SK-N-SH treated with all-trans-retinoic acid at 6 μM for 48 hours (cell line): ENCODE measurements at places on chromosomes 13 and 19.
A peak's percentile ranks its signal among the peaks of the same experiment; 100 is the strongest.

DNA sequence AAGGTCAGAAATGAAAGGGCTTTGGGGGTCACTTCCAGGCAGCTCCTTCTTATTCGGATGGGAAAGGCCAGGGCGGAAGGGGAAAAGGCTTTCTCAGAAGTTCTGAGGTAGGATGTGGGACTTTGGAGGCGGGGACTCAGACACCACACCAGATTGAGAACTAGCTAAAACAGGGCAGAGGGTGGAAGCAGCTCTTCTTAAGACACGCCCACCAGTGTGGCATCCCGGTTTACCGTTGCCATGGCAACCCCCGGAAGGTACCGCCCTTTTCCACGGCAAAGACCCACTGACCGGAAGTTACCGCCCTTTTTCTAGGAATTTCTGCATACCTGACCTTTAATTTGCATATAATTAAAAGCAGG is 3.8 kb upstream of the LILRA5 start:
- ATAC-seq = no peak

DNA sequence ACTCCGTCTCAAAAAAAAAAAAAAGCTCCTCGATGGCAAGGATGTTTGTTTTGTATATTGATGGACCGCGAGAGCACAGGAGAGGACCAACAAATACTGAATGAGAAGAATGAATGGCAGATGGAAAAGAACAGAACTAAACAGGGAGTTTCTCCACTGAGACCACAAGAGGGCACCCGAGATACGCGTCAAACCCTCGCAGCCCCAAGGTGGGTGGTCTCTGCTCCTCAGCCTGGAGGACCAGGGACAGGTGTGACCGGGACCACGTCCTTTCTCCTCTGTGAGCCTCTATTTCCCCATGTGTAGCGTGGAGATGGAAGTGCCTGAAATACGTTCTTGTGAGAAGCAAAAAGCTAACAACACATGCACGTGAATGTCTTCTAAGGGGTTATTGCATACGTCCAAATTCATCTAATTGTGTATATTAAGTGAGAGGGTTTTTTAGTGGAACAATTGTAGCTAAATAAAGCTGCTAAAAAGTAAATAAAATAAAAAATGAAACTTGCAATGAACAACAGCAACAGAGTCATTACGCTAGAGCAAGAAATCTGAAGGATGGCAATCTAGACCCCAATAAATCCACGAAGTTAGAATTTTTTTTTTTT is 8.3 kb upstream of the CDC42EP5 start:
- peak; percentile 70 for ATAC-seq

DNA sequence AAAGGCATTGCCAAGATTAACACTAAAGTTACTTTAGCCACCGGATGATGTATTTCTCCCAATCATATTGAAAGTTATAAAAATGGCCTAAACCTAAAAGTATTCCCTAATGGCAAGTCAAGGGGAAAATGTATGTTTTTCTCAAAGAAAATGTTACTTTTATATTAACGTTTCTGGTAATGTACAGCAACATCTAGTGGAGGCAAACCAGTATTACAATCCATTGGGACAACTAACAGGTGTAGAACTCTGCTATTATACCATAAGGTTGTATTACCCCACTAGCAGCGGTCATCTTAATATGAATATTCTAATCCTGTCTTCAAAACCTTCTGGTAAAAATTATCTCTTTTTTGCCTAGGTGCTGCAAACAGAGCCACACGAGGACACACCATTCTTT is 69.2 kb downstream of the ZNF100 start:
- ATAC-seq = peak; percentile 47; the same call in 2 of the 3 replicates

GRCh38 chr13:64470751-64471150 is 2759.4 kb downstream of the PCDH9 start:
- ATAC-seq = no peak

- no peak for ATAC-seq
Observed at GRCh38 chr13:41139296-41139966, 6.8 kb upstream of the KBTBD6 start.

GRCh38 chr13:102440259-102440936 is 38.5 kb upstream of the FGF14 start:
- ATAC-seq = no peak

DNA sequence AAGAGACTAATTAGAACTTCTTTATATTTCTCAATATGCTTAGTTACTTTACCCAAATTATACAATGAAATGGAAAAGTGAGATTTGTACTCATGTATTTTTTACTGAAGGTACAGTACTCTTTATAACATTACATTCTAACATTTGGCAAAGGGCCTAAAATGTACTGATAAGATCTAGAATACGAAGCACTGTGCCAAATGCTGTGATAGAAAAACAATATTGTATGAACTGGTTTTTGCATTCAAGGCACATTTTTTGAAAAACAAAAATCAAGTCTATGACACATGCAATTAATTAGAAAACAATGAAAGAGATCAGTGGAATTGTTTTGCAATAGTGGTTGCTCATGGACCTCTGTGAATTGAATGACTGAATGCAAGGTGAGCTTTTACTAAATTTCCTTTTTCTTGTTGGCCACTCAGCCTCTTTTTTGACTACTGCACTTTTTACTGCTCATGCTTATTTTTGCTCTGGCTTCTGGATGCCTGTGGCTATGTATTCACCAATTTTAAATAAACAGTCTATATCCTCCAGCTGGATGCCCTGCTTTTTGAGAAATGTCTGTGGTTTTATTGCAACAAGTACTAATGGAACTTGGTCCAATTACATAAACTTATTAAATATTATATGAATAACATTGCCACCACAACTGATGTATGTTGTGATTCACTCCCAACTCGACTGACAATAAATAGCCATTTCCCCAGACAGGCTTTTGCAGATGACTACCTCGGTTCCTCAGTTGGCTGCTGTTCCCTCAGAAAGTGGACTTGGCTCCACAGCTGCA is 41.4 kb upstream of the OBI1 start:
- no peak for ATAC-seq

- no peak for ATAC-seq
Observed at GRCh38 chr13:102817907-102818306, 19.0 kb downstream of the BIVM start.

GRCh38 chr13:49560270-49561061 is 24.9 kb downstream of the RCBTB1 start:
- ATAC-seq = no peak

- ATAC-seq = no peak
Observed at GRCh38 chr19:19468424-19469050, 46.8 kb downstream of the TSSK6 start.

- peak; percentile 92 for ATAC-seq
Observed at GRCh38 chr13:45393941-45394570, 24.1 kb downstream of the SLC25A30 start.

- ATAC-seq = no peak
Observed at GRCh38 chr13:113408562-113408961, 44.6 kb upstream of the GRTP1 start.

GRCh38 chr13:104975272-104975671 is 1560.2 kb downstream of the EFNB2 start:
- no peak for ATAC-seq

- no peak for ATAC-seq
Observed at GRCh38 chr13:113466383-113466782, 13.1 kb upstream of the ADPRHL1 start.

GRCh38 chr19:16035601-16036297 is 40.5 kb upstream of the TPM4 start:
- ATAC-seq = no peak

GRCh38 chr13:90750021-90750420 is 597.5 kb upstream of the MIR17HG start:
- ATAC-seq = no peak

DNA sequence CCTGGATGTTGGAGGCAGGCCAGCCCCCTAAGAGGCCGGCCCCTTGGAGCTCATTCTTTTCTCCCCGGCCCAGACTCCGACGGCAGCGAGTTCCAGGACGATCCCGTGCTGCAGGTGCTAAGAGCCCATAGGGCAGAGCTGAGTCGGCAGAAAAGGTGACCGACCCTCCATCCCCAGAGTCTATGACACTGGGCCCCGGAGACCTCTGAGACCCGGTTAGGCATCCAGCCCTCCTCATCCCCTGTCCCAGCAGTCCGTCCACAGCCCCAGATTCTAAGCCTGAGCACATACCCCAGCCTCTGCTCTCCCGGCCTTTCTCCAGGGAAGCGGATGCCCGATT is 7.3 kb upstream of the ARHGAP33 start:
- ATAC-seq = no peak

DNA sequence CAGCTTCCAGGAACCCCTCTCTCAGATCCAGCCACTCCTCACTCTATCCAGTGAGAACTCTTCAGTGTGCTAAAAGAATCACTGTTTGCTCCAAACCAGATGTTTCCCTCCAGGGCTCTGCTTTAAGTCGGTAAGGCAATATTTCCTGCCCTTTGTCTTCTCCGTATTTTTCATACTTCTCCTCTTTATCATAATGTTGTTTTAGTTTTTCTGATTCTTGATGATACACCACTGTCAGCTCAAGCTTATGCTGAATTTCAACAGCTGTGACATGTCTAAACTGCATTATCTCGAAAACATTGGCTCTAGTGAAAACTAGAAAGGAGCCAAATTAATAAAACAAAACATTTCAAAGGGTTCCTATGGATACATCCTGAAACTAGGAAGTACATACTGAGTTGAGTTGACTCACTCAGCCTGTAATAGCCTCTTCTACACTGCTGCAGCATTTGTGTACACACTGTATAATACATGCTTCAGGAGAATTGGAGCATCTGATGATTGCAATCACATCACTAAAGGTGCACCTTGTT is 39.8 kb downstream of the GPR180 start:
- ATAC-seq = peak; percentile 96

DNA sequence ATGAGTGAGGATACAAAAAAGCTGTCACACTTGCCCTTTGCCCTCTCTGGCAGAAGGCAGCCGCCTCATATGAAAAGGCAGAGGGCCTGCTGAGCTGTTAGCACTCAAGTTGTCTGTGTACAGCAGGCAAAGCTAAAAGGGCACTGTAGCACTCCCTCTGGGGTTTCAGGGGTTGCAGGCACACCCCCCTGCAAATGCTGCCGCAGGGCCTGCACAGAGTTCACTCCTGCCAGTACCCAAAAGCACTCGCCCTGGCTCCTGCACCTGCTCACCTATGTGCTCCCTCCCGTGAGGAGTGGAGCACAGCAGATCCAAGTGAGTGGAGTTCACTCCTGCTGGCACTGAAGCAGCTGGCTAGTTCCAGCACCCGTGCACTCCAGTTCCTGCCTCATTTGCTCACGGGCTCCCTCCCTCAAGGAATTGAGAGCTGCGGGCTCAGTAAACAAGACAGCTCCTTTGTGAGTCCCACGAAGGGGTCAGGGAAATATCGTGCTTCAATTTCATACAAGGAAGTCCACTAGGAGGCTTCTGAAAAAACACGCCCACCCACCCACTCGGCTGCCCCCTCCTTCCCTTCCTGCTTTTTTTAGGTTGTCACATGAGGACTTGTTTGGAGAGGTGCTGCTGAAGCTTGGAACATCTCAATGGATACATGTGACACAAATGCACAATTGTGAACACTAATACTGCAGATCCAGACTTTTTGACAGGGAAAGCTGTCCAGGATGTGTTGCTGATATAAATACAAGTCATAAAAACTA is 9.9 kb upstream of the RCBTB2 start:
- ATAC-seq = no peak

DNA sequence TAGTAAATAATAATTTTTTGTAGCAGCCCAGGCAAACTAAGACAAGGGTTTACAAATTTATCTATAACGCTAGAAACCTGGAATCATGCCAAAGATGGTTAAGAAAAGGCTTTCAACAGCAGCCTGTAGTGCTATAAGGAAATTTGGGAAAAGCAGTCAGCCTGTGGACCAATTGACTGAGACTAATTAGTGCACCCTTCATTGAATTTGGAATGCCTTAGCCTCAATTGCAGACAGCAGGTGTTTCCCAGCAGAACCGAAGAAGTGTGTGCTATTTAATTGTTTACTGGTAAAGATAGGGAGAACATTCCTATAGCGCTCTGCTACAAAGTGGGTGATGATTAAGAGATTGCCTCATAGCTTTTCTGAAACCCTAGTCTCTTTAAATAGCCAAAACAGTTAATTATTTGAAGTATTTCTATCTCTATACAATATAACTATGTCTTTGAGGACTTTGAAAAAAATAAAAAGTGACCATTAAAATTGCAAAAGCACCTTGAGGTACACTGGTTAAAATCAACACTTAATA is 1884.3 kb upstream of the PCDH20 start:
- no peak for ATAC-seq

- no peak for ATAC-seq
Observed at GRCh38 chr13:98182589-98182988, 5.5 kb upstream of the RNF113B start.

GRCh38 chr19:12913851-12914690 is 5.0 kb downstream of the SYCE2 start:
- ATAC-seq = no peak

DNA sequence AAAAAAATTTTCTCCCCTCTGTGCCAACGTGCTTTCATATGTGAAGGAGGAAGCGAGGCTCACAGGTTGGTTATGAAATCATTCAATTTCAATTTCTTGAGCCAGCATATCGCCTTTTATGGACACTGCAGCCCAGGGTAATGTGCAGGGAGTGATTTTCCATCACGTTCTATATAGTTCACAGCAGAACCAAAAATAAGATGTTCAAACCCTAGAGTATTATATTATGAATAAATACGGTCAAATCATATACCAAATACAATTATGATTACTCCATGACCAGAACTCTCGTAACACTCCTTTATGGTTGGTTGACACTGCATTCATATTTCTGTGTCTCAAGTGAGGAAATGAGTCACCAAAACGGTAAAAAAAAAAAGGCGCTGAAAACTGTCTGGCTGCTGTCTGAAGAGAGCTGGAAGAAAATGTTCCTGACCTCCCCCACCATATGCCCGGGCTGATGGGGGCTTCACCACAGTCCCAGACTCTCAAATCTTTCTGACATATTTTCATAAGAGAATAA is 75.8 kb upstream of the UBAC2 start:
- peak; percentile 85 for ATAC-seq

DNA sequence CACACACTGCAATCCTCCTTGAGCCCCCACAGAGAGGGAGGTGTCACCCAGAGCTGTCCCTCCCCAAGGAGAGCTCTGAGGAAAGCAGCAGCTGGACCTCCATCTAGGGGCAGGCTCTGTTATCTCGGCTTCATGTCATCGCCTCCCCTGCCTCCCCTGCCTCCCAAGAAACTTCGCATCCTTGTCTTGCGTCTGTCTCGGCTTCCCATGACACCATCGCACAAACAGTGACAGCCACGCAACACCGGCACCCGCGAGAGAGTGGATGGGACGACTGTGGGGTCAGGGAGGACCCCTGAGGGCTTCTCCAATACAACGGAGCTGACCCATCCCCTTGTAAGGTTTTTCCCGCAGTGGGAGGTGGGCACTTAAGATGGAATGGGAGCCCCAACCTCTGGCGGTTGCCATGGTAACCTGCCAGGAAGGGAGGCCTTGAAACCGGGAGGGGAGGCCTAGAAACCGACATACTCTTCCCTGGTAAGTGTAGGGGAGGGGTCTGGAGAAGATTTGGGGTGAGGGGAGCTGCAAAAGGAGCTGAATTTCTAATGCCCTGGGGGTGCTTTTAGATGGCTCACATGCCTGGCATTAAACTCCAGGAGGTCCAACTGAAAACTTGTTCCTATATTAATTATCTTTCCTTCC is 16.3 kb downstream of the TLE2 start:
- ATAC-seq = no peak

GRCh38 chr19:28419312-28419711 is 793.6 kb downstream of the UQCRFS1 start:
- ATAC-seq = no peak
